ENCODE measurements at places on chromosomes 5 and 9.

DNA sequence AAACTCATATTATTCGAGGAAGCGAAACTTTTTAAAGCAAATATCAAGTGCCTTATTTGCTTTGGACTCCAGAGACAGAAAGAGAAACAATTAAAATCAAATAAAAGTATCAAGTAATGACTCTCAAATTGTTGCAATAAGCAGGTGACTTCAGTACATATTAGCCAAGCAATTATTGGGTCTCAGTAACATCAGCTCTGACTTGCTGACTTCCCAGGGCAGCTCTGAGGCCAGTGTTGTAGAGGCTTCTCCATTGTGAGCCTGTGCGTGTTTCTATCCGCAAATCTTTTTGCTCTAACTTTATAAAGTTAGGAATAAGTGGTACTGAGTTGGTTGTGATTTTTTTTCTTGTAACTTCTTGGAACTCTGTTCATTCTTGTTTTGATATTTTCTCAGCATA is 186.8 kb upstream of the PRLR start:
- DNase-seq, result no peak

DNA sequence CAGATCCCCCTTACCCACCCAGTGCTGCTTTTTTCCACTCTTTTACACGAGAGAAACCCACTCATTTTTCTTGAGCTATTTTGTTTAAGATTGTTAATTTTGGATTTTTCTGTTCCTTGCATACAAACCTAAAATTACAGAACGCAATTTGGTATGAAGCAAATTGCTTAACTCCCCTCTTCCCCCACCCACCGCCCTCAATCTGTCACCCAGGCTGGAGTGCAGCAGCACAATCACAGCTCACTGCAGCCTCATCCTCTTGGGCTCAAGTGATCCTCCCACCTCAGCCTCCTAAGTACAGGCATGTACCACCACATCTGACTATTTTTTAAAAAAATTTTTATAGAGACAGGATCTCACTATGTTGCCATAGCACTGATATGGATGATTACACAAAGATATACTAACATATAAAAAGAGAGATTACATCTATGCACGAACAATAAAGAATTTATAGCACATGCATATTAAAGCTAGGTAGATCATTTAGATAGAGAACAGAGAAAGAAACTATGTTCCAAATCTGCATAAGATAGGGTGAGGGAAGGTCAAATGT is 203.6 kb downstream of the PIK3R1 start:
- no peak for DNase-seq

DNA sequence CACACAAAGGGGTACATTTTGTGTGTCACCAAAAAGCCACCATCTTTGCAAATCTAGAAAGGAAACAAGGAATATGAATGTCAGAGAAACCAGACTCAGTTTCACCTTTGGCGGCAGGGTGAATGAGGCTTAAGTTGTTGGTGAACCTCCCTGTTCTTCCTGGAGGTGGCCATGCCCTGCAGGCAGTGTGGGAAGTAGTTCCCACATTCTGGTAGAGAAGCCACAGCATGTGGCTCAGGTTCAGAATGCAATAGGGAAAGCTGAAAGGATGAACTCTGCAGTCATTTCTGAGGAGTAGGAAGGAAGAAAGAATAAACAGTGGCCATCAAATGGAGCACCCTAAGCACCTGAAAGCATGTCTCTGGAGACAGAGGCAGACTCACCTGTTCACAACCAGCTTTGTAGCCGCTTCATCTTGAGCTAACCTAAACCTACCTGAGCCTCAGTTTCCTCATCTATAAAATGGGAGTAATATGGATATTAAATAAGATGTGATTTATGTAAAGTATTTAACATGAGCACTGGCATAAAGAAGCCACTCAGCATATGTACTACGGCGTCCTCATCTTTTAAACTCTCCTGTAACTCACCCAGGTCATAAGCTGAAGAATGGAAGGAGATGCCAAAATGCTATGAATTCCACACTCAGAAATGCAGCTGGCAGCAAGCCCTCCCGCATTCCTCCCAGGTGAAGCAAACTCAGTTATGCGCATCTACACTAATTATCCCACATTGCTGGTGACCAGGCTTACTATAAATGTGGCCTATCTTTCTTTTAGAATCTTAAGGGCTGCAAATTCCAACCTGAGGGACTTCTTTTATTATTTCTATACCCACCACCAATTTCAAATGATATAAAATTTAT is 86.0 kb downstream of the ZNF608 start:
- no peak for DNase-seq

- DNase-seq, result peak; percentile 26
Observed at GRCh38 chr9:68545033-68545705, 4.5 kb upstream of the TMEM252 start.

- DNase-seq, result no peak
Observed at GRCh38 chr9:85602742-85603141, 139.0 kb downstream of the AGTPBP1 start.

- DNase-seq, result peak; percentile 26
Observed at GRCh38 chr5:139177809-139178588, 20.2 kb downstream of the SIL1 start.

DNA sequence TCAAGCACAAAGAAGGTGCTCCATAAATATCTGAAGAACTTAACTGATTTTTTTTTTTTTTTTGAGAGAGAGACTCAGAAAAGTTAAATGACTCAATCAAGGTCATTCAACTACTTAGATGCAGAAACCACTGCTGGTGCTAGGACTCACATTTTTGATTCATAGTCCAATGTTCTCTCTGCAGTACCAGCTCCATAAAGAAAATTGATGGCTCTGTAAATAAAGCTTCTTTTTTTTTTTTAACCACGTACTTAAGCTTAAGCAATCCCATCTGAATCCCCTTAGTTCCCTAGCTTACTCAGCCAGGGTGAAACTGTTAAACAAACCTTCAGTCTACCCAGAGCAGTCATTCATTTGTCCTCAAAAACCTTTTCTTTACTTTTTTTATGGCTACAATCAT is 657.0 kb upstream of the WWC1 start:
- no peak for DNase-seq

DNA sequence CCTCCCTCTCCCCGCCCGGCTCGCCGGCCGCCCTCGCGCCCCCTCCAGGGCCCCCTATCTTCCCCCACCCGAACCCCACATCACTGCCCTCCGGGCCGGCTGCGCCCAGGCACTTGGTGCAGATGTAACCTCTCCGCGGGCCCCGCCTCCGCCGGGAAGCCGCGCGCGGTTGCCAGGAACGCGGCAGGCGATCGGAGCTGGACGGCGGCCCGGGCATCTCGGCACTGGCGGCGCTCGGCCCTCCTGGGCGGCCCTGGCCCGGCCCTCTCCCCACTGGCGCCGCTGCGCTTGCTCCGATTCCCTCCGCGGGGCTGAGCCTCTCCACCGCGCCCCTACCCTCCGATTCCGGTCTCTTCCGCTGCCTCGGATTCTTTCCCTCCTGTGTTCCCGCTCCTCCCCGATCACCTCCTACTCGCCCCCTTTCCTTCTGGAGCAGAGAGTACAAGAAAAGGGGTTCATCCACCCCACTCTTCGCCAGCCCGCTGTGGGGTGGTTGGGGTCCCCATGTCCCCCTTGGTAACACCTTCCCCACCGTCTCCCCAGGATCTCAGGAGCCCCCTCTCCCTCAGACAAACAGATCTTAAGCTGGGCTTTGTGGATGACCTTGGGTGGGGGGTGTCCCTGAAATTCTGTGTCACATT is 70.6 kb downstream of the C9orf50 start:
- no peak for DNase-seq

GRCh38 chr5:155562158-155562557 is 548.6 kb downstream of the KIF4B start:
- no peak for DNase-seq

DNA sequence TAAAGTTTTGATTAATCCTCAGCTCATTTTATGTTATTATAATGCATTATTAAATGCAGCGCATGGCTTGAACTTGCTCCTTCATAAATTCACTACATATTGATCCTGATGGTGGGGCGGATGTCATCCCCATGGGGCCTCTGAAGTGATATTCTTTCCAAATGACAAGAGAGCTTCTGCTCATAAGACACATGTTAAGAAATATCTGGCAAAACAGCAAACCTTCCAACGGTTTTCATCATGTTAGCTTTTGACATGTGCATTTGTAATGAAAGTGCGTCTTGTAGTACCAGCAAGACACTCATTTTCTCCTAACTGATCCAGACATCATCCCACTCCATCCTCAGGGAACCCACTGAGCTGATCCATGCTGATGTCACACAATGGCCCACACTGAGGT is 45.7 kb downstream of the SEMA5A start:
- DNase-seq, result no peak

GRCh38 chr9:93907551-93908199 is 47.5 kb downstream of the BARX1 start:
- no peak for DNase-seq

DNA sequence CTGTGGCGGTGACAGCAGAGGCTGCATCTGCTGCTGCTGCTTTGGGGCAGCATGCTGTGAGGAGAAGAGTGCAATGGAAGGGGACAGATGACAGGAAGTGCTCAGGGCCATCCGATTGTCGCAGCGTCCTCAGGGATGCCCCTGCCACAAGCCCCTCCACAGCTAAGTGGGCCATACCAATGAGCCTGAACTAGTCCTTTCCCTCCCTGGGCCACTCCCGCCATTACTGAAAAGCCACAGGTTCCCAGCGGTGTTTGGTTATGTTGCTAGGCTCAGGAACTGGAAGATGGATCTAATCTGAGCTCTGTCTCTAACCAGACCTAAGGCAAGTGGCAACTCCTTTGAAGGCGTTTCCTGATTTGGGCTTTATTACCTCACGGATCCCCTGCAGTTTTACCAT is 109.2 kb downstream of the GAPVD1 start:
- no peak for DNase-seq

- no peak for DNase-seq
Observed at GRCh38 chr5:107821288-107821687, 150.6 kb upstream of the EFNA5 start.

GRCh38 chr5:44945743-44946142 is 137.0 kb downstream of the MRPS30 start:
- no peak for DNase-seq

- no peak for DNase-seq
Observed at GRCh38 chr5:40914835-40915234, 5.5 kb downstream of the C7 start.

- peak; percentile 48 for DNase-seq
Observed at GRCh38 chr9:77177894-77178794, 810 bp downstream of the VPS13A start.

DNA sequence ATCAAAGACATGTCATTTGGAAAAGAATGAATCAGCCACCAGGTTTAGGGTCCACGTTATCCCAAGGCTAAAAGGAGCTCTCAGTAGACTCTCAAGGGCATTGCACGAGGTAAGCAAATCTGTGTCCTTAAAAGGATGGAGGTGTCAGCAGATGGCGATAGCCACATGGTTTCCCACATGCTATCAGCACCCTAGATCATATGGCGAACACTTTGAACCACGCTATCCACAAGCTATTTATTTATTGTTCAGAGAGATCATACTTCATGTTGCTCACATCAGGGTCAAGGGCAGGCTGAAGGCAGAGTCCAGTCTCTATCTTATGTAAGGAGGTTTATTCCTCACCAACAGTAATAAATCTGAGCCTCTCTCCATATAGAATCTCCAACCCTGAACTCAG is 43.7 kb downstream of the CDH6 start:
- DNase-seq, result no peak

DNA sequence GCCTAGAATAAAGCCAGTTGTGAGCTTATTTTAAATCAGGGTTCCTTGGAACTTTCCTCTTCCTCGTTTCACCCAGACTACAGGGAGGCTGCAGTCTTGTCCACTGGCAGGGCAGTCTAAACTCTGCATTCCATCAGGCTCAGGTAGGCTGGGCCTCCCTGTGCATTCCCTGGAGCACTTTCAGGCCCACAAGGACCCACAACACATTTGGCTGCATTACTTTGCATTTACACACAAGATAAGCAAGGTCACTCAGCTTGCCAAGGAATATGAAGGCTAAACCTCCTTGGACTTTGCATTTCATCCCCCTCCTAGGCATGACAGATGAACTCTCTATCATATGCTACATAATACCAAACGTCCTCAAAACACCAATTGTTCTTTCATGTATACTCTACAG is 104.2 kb downstream of the MARCHF3 start:
- no peak for DNase-seq

DNA sequence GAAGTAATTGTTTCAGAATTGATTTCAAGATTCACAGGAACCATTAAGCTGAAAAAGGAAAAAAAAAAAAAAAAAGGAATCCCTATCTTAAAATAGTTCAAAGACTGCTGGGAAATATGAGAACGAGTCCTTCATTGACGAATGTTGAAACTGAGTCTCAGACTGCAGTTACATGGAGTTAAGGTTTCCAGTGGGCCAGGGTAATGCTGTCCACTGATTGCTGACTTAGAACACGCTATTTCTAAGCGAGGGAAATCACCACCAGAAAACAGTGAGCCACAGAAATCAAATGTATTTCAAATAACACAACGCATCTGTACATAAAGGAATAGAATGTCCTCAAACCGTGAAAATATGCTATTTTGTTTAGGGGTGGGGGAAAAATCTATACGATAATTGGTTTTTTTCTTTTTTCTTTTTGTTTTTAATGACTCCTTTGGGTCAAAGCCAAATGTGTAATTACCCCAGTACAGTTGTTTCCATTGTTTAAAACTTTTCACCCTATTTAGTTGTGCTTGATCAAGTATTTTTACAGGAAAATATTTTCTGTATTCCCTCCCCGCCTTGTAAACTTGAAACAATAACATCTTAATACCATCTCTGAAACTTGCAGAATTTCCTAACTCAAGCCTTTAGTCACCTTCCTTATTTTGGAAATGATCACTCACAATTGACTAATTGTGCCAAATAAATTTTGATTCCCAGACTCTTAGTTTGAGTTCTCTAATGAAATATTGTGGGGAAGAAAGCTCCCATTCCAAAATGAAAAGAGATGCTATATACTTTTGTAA is 208.3 kb downstream of the MCTP1 start:
- no peak for DNase-seq

GRCh38 chr5:1516615-1517601 is 6.9 kb downstream of the LPCAT1 start:
- no peak for DNase-seq

- no peak for DNase-seq
Observed at GRCh38 chr5:172870715-172871461, 36.8 kb downstream of the ERGIC1 start.

- no peak for DNase-seq
Observed at GRCh38 chr5:35822511-35822910, 34.2 kb upstream of the IL7R start.

GRCh38 chr5:81718300-81718699 is 32.6 kb downstream of the SSBP2 start:
- no peak for DNase-seq

DNA sequence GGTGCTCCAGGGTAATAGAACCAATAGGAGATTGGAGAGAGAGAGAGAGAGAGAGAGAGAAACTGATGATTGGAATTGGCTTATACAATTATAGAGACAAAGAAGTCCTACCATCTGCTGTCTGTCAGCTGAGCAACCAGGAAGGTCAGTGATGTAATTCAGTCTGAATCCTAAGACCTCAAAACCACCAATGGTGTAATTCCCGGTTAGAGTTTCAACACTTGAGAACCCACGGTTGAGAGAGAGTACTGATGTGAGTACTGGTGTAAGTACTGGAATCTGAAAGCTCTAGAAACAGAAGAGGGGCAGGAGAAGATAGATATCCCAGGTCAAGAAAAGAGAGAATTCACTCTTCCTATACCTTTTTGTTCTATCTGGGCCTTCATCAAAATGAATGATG is 775.8 kb downstream of the EFNA5 start:
- DNase-seq, result no peak

Data from GM10248 (cell line).